ENCODE measurements at places on chromosomes 5 and 9.

- DNase-seq: no peak
Observed at GRCh38 chr5:56861893-56862485, 46.6 kb downstream of the MAP3K1 start.

DNA sequence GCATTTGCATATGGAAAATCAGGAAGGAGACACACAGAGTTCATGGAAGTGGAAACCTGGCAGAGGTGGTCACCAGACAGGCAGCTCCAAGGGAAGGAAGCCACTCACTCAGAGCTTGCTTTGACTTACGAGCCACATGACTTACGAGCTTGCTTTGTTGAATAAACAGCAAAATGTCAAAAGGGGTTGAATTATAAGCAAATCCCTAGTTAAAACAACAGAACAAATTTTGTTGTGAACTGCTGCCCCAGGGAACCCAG lies 164.3 kb downstream of the SYK start:
- DNase-seq: no peak

GRCh38 chr5:140806834-140807775 lies at the start of gene PCDHA4:
TSS of gene PCDHA4 (plus strand) at chr5:140807068.
- DNase-seq: peak; percentile 8

DNA sequence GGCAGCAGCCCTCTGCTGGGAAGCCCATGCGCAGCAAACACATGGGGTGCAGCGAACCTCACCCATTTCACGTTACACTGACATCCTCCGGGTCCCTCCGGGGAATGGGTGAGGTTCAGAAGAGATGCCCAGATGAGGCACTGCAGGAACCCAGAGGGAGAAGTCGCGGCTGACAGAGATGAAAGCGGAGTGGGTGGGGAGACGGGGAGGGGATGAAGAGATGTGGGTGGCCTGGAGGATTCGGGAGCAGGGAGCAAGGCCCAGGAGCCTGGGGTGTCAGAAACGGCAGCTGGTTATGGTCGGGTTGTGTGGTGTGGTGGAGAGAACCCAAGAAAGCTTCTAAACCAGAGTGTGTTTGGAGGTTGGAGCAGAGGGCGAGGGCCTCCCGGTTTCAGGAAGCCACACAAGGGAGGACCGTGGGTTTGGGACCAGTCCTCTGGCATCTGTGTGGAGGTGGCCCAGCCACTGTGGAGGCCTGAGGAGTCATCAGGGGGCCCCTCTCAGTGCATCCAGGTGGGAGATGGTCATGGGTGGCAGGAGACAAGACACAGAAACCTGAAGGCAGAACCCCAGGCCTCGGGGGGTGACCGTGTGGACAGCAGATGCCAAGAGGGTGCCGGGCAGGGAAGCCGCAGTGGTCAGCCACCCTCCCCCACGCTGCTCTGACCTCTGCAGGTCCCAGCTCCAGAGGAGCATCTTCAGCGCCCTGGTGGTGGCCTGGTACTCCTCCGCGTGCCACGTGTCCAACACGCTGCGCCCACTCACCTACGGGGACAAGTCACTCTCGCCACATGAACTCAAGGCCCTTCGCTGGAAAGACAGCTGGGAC lies 8.6 kb downstream of the UCK1 start:
- no peak for DNase-seq

GRCh38 chr5:147892696-147893296 lies 13.5 kb downstream of the C5orf46 start:
- DNase-seq: no peak

- DNase-seq: no peak
Observed at GRCh38 chr5:109953761-109954160, 264.0 kb downstream of the MAN2A1 start.

DNA sequence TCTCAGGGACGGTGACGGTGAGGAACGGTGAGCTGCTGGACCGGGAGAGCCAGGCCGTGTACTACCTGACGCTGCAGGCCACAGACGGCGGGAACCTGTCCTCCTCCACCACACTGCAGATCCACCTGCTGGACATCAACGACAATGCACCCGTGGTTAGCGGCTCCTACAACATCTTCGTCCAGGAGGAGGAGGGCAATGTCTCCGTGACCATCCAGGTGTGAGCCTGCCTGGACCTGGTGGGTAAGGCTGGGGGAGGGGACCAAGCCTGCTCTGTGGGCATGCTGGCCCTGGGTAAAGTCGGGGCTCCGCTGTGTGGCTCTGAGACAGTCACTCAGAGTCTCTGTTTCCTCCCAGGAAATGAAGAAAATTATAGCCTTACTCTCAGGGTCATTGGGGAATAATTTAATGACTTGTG lies 29.3 kb downstream of the CDHR2 start:
- no peak for DNase-seq

DNA sequence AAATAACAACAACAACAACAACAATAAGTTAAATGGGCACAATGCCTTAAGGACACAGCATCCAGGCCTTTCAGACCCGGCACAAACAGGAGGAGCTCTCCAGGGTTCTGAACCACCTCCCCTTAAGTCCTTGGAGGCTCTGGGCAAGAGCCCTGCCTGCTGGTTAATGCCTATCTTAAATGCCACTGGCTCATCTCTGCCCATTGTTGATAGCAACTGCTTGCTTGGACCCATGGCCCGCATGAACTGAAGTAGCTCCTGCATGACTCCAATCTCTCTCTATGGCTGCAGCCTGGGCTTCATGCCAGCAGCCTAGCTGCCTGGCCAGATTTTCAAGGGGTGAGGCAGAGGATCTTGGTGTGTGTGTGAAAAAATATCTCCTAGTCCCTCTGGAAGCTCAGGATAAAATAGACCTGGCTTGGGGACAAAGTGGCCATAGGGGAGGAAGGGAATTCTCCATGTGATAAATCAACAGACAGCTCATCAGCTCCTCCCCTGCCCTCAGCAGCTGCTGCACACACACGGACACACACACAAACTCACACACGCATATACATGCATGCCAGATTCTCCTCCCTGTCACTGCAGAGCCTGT lies 27.4 kb downstream of the FAM219A start:
- DNase-seq: peak; percentile 62

- DNase-seq: no peak
Observed at GRCh38 chr5:180782748-180783147, 19.9 kb downstream of the MGAT1 start.

DNA sequence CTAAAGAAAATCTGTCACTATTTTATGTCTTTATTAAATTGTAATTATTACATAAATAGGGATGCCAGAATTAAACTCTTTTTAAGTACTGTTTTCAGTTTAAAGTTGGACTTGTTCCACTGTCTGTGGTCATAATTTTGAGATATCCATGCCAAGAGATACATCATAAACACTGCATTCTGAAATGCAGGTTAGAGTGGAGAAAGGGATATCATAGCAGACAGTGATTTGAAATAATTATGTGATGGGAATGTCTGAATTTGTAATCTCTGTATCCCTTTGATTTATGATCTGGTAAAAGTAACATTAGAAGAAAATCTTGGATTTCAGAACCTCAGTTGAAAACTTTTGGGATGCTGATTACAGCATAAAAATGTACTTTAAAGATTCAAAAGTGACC lies 222.1 kb downstream of the GOLPH3 start:
- no peak for DNase-seq

GRCh38 chr5:139901986-139902385 lies 106.4 kb downstream of the PSD2 start:
- DNase-seq: no peak

GRCh38 chr5:102931085-102931725 lies 176.1 kb downstream of the PAM start:
- no peak for DNase-seq

DNA sequence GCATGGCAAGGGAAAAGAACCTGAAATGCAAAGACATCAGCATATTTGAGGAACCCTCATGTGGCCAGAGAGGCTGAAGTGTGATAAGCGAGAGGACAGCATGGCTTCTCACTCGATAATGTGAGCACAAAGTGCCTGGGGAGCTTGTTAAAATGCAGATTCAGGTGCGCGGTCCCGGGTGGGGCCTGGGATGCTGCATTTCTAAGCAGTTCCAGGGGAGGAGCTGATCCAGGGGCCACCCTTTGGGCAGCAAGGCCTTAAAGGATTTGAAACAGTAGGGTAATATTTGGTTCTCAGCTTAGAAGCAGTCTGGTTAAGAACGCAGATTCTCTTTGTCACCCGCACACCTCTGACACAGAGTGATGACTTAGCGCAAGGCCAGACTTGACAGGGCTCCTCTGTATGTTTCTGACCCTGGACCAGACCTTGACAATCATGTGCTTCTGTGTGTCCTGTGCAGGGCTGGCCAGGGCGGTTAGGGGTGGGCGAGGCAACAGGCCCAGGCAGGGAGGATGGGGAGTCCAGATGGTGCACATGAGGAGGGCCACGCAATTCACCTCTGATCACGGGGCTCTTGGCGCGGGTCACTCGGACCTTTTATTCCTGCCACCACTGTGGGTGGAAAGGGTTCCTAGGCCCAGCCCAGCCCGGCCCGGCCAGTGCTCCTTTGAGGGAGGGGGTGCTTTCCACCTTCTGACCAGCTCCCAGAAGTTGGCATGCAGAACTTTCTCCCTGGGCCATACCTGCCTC lies 62.8 kb upstream of the TBC1D2 start:
- no peak for DNase-seq

GRCh38 chr5:100598446-100598845 lies 63.3 kb downstream of the FAM174A start:
- DNase-seq: no peak

GRCh38 chr9:69120380-69121154 lies 53.5 kb upstream of the TJP2 start:
- DNase-seq: peak; percentile 0

DNA sequence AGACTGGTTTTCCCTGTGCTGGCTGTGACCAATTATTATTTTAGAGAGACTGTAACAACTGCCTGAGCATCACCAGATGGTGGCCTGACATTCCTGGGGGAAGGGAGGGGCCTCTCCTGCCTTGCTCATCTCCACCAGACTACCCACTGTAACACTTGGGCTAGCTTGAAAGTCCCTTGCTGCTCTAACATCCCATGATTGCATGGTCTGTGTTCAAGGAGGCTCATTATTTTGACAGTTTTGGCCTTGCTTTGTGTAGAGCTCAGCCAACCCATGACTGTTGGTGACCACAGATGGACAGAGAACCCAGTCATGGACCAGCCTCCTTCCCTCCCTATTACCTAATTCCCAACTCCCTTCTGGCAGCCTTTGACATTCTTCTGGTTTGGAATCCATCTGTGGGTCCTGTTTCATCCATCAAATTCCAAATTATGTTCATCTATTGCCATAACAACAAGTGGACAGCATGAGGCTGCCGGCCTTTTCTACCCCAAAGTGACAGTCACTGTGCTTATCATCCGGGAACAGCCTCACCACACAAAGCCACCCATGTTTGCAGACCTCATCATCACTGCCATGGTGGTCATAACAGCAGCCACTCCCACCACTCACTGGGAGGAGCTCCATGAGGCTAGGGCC lies 49.0 kb upstream of the ICE1 start:
- DNase-seq: no peak

DNA sequence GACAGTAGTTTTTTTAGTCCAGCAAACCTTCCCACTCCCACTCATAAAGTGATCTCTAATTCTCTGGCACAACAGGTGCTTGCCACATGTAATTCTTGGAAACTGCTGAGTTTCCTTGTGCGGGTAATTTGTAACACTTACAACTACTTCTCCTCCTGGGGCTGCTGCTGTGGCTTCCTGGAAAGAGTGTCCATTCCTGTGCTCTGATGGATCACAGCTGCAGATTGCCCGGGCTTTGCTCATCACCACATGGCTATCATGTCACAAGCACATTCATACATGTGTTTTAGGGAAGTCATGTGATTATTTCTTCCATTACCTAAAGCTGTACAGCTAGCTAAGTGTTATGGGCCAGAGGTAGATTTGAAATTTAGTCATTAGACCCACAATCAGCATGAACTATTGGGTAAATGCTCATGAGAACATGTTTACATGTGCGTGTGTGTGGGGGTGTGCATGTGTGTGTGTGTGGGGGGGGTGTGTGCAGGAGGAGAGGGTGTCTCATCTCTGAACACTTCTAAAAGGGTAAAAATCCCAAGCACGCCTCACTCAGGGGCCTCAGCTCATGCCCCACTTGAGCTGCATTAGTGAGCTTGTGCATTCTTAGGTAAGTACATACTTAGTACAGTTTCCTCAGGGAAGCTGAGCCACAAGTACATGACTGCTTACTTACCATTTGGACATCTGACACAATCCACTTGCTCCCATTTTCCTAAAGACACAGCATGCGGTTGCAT lies 118.1 kb upstream of the CCDC112 start:
- peak; percentile 84 for DNase-seq

DNA sequence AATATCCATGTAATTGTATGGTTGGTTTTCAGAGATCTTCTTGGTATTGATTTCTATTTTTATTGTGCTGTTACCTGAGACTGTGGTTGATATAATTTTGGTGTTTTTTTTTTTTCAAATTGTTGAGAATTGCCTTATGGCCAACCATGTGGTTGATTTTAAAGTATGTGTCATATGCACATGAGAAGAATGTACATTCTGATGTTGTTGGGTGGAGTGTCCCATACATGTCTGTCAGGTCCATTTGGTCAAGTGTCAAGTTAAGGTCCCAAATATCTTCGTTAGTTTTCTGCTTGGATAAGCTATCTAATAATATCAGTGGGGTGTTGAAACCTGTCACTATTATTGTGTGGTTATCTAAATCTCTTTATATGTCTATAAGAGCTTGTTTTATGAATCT lies 160.0 kb upstream of the ITGA1 start:
- DNase-seq: no peak

DNA sequence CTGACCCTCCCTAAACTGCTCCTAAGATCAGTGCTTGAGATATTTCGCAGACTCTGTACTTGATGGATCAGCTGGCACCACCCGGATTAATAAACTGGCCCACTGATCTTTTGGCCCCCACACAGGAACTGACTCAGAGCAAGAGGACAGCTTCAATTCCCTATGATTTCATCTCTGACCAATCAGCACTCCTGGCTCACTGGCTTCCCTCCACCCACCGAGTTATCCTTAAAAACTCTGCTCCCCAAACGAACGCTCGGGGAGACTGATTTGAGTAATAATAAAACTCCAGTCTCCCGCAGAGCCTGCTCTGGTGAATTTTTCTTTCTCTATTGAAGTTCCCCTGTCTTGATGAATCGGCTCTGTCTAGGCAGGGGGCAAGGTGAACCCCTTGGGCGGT lies 36.5 kb upstream of the CD180 start:
- no peak for DNase-seq

DNA sequence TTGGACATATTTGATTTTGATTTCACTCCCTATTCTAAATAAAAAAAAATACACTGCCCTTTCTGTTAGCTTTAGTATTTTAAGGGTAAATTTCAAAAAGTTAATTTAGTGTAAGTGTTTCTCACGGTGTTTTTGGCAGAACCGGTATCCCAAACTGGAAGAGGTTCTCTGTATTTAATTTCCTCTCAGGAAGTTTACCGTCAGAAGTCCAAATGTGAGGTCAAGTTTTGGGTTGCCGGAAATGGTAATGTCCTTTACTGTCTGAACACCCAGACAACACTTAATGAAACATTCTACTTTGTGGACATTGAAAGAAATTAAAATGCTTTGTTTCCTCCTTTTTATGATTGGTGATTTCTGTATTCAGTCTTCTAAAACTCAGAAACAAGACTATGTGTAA lies 148.7 kb upstream of the CDKN2B start:
- no peak for DNase-seq

- no peak for DNase-seq
Observed at GRCh38 chr5:169765176-169765996, 128.3 kb downstream of the DOCK2 start.
